ENCODE measurements at places on chromosomes 4 and X.
A peak's percentile ranks its signal among the peaks of the same experiment; 100 is the strongest.

- peak; percentile 14 for DNase-seq
Observed at GRCh38 chr4:147924604-147925412, 192.9 kb downstream of the ARHGAP10 start.

GRCh38 chr4:181671672-181672071 is 571.5 kb upstream of the TENM3 start:
- no peak for DNase-seq

GRCh38 chr4:10104211-10104990 is 12.2 kb downstream of the WDR1 start:
- no peak for DNase-seq

GRCh38 chr4:8442596-8443358 is 2.2 kb downstream of the TRMT44 start:
- DNase-seq, result no peak

GRCh38 chrX:72554448-72555140 is 18.0 kb downstream of the HDAC8 start:
- DNase-seq, result no peak

- DNase-seq, result no peak
Observed at GRCh38 chrX:43808231-43808630, 74.0 kb downstream of the MAOB start.

GRCh38 chr4:35926788-35927187 is 317.5 kb downstream of the ARAP2 start:
- DNase-seq, result no peak

DNA sequence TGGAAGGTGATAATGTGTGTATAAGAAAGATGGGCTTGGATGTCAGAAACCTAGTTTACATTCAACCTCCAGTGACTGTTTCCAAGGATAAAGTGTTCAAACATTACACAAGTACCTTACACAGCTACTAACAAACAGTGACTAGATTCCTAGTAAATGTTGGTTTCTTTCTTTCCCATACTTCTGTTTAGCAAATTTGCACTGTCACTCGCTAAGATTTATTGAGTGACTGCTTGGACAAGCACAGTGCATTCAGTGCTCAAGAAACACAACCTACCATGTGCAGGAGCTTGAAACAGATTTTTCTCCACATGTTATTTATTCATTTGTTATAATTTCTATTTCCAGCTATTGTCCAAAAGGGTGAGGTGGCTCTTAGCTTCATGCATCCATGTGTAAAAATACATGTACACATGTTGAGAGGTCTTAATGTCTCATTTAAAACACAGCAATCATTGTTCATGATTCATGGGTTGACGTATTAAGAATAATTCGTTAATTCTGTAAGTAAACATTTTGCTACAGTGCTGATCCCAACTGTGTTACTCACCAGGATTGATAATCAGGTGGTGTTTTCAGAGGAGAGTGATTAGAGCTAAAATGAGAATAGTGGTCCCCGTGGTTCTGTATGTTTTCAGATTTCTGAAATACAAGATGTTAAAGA is 153.0 kb downstream of the DCLK2 start:
- no peak for DNase-seq

DNA sequence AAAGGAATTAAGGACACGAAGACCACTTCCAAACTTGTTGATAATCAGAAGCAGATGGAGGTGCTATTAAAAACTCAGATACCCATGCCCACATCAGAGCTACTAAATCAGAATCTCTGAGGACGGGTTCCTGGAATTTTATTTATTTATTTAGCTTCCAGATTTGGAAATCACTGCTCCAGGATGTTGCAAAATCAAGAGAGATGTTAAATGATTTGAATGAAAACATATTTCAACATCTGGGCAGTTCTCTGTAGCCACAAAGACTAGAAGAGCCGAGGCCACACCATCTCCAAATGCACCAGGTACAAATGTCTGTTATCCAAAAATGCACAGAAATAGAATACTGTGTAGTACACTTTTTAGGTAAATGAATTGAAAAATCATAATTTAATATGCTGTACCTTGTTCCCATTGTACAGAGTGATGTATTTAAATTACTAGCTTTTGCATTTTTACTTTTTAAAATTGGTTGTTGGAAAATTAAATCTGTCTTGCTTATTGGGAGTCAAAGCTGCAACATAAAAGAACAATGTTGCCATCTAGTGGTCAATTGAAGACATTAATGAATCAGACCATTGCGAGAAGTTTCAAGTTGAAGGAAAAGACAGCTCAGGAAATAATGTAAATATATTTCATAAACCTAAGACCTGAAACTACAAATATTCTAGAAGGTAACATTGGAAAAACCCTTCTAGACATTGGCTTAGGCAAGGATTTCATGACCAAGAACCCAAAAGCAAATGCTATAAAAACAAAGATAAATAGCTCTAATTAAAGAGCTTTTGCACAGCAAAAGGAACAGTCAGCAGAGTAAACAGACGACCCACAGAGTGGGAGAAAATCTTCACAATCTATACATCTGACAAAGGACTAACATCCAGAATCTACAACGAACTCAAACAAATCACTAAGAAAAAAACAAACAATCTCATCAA is 151.3 kb upstream of the TTC29 start:
- DNase-seq, result no peak

DNA sequence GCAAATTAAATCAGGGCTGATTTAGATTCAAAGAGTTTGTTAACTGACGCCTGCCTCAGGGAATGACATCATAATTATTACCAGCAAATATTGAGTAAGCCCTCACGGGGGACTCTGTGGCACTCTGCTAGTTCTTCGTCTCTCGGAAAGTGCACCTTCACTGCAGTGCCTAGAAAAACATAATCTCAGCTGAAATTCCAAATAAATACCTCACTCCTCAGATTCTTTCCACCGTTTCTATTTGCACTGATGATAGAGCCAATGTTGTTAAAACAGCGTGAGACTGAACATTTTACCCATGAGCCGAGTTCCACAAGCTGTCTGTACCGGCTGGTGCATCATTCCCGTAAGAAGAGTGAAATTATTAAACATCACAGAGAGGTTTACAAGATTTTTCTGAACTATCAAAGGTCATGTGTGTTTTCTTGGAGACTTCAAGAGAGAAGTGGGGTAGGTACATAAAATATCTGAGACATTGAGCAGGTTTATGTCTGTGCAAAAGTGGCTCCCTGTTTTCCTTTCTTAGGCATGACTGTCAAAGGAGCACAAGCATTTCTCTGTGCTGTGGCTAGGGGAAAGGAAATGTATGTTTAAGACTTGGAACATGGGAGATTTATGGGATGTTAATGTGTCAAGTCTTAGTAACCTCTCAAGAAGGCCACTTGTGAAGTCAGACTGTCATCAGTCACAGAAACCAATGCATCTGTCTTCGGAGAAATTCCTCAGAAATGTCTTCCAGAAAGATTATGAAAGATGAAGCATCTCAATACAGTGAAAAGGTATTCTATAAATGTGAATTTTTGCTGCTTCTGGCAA is 119.6 kb downstream of the CBLL2 start:
- DNase-seq, result no peak

DNA sequence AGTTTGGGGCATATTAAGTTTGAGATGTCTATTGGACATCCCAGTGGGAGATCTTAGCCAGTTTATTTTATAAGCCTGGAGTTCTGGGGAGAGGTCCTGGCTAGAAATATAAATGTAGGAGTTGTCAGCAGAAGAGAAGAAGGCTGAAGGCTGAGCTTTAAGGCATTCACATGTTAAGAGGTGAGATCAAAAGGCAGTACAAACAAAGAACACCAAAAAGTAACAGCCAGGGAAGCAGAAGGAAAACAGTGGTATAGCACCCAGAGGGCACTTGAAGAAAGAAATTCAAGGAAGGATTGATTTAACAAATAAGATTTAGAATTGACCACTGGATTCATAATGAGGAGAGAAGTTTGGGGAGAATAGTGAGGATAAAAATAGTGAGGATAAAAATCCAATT is 141.2 kb upstream of the ATOH1 start:
- DNase-seq, result no peak

DNA sequence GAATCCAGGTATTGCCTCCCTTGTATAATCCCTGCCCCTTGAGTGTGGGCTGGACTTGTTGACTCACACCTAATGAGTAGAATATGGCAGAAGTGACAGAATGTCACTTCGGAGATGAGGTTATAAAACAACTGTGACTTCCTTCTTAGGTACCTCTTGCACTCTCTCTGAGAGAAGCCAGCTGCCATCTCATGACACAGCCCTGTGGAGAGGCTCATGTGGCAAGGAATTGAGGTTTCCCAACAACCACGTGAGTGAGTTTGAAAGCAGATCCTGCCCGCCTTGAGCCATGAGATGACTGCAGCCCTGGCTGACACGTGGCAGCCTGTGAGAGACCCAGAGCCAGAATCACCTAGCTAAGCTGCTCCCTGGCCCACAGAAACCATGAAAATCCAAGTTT is 13.5 kb downstream of the ASB11 start:
- DNase-seq, result no peak

DNA sequence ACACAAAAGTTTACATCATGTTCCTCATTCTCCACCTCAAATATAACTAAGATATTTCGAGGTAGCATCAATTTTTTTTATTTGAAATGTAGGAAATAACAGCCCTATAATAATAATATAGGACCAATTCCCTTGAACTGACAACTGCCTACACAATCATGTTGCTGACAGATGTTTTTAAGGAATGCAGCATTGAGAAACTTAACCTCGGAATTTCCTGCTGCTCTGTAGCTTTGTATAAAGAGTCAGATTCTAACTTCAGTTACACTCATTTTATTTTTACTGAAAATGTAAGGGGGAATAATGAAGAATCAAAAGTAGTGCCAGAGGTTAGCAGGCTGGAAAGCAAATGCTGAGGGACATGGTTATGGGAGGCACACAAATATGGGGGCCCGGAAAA is 235.8 kb downstream of the RBMX2 start:
- no peak for DNase-seq

All from HuH-7.5 (cell line).